K562 (cell line): ENCODE measurements at places on chromosomes 11 and 22. TPM values are rescaled to one million over a fixed set of nuclear protein-coding genes. Genes with fewer than 3 reads are reported as not detected.

GRCh38 chr11:68661014-68661413 lies 23.3 kb upstream of the GAL start:
- H3K4me1 ChIP-seq = peaks cover 8% of the 10 kb centered on the region
- no peak overlapping the region for H3K27ac ChIP-seq

DNA sequence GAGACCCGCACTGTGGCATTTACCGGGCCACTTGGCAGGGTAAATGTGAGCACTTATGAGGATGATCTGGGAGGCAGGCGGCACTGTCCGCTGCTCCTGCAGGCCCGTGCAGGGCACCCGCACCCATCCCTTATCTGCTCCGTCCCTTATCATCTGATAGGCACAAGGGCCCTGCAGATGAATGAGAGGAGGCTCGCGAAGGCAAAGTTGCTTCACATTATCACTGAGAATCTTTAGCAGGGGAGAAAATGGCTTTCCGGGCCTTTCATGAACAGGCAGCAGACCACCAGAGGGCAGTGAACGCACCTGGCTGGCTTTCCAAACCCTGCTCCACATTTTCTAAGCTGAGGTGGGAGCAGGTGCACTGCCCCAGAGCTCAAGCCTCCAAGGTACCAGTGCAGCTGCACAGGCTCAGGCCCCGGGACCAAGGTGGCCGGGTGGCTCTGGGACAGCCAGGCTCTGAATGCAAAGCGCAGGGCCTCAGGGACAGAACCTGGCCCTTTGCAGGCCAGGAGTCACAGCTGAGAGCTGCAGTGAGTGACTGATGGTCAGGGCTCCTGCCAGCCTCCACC lies 165.6 kb downstream of the SHANK2 start:
- peak; percentile 27 for DNase-seq
- no peak overlapping the region for H3K4me3 ChIP-seq
- no peaks in the 10 kb centered on the region for H3K4me1 ChIP-seq
- H3K27me3 ChIP-seq = peaks cover 23% of the 10 kb centered on the region
- H3K27ac ChIP-seq = no peak overlapping the region
- H3K36me3 ChIP-seq = no peaks in the 10 kb centered on the region

DNA sequence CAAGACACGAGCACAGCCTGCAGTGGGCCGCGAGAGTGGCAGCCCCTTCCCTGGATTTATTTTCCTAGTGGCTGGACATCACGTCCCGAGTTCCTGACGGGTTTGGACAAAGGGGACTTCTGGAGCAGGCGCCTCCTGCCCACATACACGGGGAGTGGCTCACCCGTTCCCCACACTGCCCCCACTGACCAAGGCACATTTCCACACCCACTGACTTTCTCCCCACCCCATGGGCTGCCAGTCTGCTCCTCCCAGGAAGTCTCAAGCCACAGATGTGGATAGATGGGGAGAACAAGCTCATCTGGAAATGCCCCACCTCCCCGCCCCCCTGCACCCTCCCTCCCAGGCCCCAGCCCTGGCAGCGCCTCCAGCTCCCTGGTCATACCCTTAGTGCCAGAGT lies 34.0 kb upstream of the FADD start:
- no peak overlapping the region for H3K27ac ChIP-seq
- H3K4me1 ChIP-seq = peaks cover 10% of the 10 kb centered on the region; the same call in 1 of the 2 replicates
- H3K4me3 ChIP-seq = no peak overlapping the region
- no peak for DNase-seq

- DNase-seq = peak; percentile 42
- H3K27me3 ChIP-seq = peaks cover 16% of the 10 kb centered on the region; the same call in 2 of the 3 replicates
- peak overlapping the region; percentile 40 for H3K4me3 ChIP-seq
- H3K27ac ChIP-seq = no peak overlapping the region
- H3K4me1 ChIP-seq = peaks cover 6% of the 10 kb centered on the region; the same call in 2 of the 3 replicates
- H3K36me3 ChIP-seq = no peaks in the 10 kb centered on the region
Measured at GRCh38 chr22:18023509-18024275, 669 bp downstream of the MICAL3 start.

- H3K27ac ChIP-seq = peak overlapping the region; percentile 92
- no peaks in the 10 kb centered on the region for H3K27me3 ChIP-seq
- H3K36me3 ChIP-seq = peaks cover 52% of the 10 kb centered on the region
- DNase-seq = no peak
Measured at GRCh38 chr11:73875840-73876239, 806 bp downstream of the COA4 start.

DNA sequence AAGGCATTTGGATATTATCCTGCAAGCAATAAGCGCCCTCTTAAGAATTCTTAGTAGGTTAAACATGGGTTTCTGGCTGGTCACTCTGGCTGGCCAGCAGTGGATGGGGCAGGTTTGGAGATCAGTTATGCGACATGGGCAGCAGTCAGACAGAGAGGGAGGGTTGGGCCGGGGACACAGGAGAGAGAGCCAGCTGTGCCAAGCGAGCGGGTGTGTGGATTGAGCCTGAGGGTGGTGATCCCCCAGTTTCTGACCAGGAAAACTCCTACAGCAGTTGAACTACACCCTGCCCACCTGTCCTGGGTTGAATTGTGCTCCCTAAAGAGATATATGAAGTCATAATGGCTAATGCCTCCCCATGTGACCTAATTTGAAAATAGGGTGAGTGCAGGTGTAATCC lies 671.2 kb downstream of the TBC1D22A start:
- peaks cover 12% of the 10 kb centered on the region for H3K27me3 ChIP-seq
- DNase-seq = no peak
- no peak overlapping the region for H3K27ac ChIP-seq
- H3K4me3 ChIP-seq = no peak overlapping the region
- no peaks in the 10 kb centered on the region for H3K4me1 ChIP-seq

- H3K4me1 ChIP-seq = no peaks in the 10 kb centered on the region; the same call in 1 of the 2 replicates
- no peaks in the 10 kb centered on the region for H3K36me3 ChIP-seq
- H3K27me3 ChIP-seq = no peaks in the 10 kb centered on the region
- no peak overlapping the region for H3K27ac ChIP-seq
- no peak overlapping the region for H3K4me3 ChIP-seq
Measured at GRCh38 chr11:115695677-115696364, 191.6 kb upstream of the CADM1 start.

- no peak overlapping the region for H3K4me3 ChIP-seq
- H3K4me1 ChIP-seq = no peaks in the 10 kb centered on the region
- no peaks in the 10 kb centered on the region for H3K27me3 ChIP-seq
- no peak overlapping the region for H3K27ac ChIP-seq
Measured at GRCh38 chr22:25061605-25062376, 109.3 kb downstream of the KIAA1671 start.

GRCh38 chr22:37794376-37794775 lies 13.4 kb upstream of the GCAT start:
- peaks cover 11% of the 10 kb centered on the region for H3K4me1 ChIP-seq
- no peak overlapping the region for H3K4me3 ChIP-seq
- DNase-seq = no peak
- H3K27ac ChIP-seq = no peak overlapping the region

- no peak overlapping the region for H3K4me3 ChIP-seq
- no peaks in the 10 kb centered on the region for H3K36me3 ChIP-seq
Measured at GRCh38 chr11:83717537-83717936, 431.4 kb upstream of the CCDC90B start.

Gene TREH
- total RNA-seq = not detected in 2 replicates

Gene MAPK12
- total RNA-seq = 68.4 and 69.1 TPM in 2 replicates

Gene PICK1
- total RNA-seq = 7.1 and 9.2 TPM in 2 replicates

Gene ANO9
- total RNA-seq = 9.3 and 14.5 TPM in 2 replicates
